Astrocyte (in vitro differentiated cells and primary cell): ENCODE measurements at places on chromosomes 7 and 10. TPM values are rescaled to one million over a fixed set of nuclear protein-coding genes. Genes with fewer than 3 reads are reported as not detected.

- DNase-seq = no peak
These were observed 163.2 kb downstream of the DKK1 start for GRCh38 chr10:52477305-52477704.

DNA sequence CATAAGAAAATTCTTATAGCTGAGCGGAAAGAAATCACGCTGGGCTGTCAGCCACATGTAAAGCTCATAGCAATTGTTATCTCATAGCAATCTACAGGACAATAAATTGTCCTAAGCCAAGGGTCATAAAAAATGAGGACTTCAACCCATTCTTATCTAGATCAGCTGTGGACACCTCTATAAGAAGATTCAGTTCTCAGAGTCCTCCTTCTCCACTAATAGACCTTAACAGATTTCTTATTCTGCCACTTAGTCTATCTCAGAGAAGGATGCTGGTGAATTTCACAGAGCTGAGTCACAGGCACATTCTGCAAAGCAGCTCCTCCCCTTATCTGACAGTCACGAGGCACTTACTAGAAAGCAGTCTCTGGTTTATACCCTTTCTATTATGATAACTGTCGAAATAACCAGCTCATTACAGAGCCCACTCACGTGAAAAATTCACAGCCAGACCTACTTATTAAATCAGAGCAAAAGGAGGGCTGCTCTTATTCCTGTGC lies 185.3 kb upstream of the PCLO start:
- DNase-seq = peak; percentile 76

The METTL27 gene
- total RNA-seq = 2.1 and 2.5 TPM in 2 replicates

DNA sequence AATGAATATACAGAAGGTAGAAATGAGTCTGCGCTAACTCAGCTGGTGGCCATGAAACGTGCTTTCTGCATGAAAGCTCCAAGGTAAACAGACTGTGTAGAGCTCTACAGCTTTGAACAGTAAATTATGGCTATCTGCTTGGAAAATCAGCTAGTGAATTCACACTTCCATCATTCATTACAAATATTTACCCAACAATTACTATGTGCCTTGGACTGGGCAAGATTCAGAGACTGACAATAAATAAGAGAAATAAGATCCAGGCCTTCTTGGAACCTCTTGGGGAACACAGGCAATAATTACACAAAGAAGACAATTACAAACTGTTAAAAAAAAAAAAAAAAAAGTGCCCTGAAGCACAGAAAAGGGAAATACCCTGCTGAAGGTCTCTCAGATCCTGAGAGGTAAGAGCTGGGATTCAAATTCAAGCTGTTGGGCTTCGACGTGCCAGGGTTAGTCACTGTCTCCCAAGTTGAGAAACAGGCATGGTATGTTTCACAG lies 15.8 kb downstream of the TSPAN12 start:
- no peak for DNase-seq

DNA sequence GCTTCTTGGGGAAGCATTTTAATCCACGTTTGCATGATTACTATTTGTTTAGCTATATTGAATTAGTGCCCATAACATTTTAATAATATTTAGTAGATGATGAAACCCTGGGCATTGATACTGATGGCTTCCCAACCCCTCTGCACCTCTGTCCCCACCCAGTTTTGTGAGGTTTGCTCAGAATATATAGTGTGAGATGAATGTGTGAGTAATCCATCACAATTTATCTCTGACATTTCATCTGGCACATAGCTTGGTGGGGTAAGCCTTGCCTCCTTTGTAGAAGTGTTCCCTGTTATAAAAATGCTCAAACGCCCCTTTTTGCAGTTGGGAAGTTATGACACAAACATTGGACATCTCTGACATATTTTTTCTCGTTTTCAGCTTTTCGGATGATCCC lies 104.2 kb downstream of the WNT2 start:
- DNase-seq = no peak

GRCh38 chr7:103396471-103396870 lies 49.0 kb downstream of the PSMC2 start:
- DNase-seq = no peak

DNA sequence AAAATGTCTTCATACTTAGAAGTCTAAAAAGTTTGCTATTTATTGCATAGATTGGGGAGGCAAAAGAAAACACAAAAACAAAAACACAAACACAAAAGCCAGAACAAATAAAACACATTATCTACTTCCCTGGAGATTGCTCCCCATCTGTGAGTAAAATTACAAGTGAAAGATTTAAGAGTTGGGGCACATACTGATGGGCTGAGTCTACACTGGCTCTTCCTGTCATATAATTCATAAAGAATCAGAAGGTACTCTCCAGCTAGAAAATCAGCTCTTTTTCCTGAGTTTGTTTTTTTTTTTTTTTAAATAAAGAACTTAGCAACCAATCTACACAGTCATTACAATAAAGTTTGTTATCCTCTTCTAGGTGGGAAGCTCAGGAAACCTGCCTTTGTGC lies 192.4 kb upstream of the LRRN3 start:
- DNase-seq = no peak

DNA sequence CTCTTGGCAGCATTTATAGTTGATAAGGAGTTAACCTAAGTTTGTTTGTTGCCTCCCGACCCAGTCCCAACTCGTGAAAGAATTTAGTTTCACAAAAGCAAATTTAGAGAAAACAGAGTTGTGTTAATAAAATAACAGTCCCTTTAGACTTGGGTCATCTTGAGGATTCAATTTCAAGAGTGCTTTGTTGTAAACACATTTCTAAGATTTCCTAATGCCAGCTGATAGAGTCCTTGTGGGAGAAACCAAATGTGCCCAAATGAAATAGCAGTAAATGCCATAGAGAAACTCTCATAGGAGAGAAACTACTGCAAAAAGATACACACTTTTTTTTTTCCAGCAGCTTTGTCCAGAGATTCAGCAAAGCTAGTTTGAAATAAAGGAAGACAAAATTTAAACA lies 211.3 kb upstream of the BMPER start:
- no peak for DNase-seq

DNA sequence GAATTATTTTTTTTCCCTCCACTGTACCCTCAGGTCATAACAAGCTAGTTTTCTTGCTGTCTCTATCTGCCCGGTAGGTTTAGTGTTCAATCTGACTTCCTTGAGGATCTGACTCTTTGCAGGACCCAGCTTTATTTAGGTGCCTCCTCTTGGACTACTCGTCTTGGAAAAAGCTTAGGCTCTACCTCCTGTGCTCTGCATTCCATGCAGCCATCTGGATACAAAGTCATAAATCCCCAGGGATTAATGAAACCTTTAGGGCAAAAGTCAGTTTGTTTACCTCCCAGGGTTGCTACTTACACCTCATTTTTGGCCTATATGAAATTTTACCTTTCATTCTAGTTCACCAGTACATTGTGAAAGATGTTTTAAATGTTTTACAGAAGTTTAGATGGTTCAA lies 8.0 kb downstream of the STAG3 start:
- no peak for DNase-seq

The EIF3B gene
- 198 and 213 TPM in 2 replicates for total RNA-seq

DNA sequence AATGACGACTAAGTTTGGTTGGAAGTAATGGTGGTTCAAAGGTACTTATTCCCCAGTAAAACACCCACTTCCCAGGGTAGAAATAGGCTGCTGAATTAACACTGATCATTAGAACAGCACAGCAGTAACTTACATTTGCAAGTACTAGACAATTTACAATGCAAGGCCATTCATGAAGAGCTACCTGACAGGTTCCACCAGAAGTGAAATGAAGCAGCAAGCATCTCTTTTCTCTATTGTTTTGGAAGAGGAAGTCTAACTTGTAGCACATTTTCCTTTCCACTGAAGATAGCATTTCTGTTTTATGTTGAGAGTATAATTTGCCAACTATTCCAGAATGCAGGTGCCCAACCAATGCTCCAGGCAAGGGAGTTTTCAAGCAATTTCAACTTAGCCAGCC lies 145.9 kb downstream of the CREB5 start:
- DNase-seq = no peak

DNA sequence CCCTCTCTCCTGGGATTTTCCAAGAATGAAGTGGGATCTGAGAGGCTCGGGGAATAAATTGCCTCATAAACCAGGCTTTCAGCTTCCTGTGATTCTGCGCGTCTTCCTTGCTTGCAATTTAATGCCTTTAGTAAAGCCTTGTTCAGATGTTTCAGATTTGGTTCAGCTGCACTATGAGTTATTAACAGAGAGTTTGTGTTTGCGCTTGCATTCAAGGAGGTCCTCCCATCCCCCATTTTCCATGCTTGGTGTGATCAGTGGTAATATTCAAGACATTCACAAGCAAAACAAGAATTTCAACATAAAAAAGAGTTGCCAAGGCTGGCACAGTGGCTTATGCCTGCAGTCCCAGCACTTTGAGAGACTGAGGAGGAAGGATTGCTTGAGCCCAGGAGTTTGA lies 1068.9 kb downstream of the TYW1 start:
- no peak for DNase-seq

DNA sequence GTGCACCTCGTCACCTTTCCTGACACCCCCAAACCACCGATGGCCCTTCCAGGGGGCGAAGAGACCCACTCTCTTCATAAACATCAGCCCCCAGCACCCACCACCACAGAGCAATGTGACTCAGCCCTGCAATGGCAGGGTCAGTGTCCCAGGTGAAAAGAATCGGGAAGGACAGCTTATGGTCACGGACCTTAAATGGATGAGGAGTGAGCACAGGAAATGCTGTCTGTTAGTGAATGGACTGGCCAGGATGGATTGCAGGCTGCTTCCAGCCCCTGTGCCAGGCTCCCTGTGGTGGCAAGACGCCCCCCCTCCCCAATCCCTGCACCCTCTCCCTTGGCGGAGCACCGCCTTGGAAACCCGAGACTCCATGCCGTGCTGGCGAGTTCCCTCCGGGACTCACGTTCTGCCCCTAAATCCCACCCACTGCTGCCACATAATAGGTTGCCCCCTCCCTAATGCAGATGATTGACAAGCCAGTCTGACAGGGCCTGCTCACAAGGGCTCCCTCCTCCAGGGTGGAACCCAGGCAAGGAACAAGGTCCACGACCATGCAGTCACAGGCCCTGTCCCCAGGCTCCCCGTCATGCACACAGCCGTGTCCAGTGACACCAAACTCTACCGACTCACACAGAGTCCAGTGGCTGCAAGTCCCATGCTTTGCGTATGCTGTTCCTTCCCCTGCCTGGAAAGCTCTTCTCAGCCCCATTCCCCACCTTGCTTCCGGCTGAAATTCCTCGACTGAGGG lies 7.3 kb downstream of the ASB13 start:
- no peak for DNase-seq

DNA sequence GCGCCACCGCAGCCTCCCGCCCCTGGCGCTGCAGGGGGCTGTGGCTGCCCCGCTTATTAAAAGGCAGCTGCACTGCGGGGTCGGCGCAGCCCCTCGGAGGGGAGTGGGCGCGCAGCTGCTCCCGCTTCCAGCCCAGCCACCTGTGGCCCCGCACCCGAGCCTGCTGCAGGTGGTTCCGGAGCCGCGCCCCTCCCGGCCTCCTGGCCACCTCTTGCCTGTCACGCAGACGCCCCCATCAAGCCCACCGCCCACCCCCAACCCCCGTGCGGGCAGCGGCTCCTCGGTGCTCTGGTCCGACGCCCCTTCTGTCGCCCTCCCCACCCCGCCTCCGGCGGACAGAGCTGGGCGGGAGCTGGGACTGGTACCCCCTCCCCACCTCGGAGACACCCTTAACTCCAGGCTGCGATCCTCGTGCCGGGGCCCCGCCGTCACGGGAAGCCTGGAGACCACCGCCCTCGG lies 549 bp downstream of the CALY start:
- no peak for DNase-seq

The CRHR2 gene
- not detected in 2 replicates for total RNA-seq

The NXPH1 gene
- 0.16 TPM in 1 of 2 replicates, not detected in the other for total RNA-seq

DNA sequence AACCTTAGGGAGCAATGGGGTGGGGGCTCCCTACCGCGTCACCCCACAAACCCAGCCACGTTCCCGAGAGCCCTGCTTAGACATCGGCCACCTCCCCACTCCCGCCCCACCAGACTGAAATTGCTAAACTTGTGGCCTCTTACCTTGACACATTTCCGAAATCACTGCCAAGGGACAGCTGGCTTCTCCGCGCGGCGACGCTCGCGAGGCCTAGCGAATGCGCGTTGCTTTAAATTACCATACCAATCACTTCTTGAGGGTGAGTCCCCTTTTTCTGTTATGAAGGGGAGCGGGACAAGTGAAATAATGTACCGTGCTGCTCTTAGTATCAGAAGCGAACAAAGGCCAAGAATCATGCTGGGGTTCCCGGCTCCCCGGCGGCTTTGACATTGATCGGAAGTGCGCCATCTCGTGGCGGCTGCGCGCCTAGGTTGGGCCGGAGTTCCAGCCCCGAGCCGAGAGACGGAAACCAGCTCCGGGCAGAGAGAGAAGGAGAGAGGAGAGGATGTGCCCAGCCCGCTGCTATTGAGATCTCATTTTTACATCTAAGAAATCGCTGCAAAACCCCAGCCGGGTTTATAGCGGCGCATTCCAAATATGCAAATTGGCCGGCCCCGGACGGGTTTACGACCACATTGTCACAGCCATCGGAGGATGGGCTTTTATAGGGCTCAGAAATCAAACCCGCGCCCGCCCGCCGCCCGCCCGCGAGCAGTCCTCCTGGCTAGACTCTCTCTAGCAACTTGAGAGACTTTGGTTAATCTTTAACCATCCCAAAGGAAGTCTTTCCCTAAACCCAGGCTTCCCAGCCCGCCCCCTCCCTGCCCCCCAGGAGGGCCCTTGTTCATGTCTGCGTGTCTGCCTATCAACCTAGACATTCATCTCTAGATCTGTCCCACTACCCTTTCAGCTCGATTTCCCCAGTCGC lies 5.3 kb downstream of the HOXA11 start:
- DNase-seq = no peak

The ADCYAP1R1 gene
- 0.05 and 0.14 TPM in 2 replicates for total RNA-seq

The CDH23 gene
- total RNA-seq = 0.17 TPM in 1 of 2 replicates, not detected in the other

DNA sequence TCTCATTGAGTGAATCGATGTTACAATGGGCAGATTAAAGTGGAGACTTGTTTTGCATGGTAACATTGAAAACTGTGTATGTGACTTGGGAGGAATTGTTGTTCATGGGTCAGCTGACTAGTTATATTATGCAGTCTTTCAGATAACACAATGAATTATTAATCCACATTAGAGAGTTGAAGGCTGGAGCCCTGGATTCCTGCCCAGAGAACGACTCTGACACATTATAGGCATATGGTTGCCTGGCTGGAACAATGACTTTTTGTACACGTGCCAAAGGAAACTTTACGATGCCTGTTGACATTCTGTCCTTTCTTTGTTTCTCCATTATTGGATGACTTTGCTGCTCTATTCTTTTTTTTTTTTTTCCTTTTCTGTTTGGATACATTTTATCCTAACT lies 52.3 kb upstream of the TMEM229A start:
- no peak for DNase-seq

DNA sequence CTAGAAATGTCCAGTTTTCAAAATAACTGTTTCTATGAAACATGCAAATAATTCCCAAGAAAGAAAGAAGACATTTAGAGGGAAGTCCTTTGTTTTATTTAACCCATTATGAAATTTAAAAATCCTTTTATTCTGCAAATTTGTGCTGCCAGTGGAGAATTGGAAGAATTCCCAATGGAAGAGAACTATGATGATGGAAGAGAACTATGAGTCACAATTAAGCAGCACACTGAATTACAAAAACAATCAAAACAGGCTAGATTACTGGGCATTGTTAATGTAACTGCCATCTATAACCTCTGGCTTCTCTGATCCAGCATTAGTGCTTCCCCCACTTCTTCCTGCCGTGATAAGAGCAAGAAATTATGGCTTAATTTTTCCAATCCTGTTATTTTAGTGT lies 126.2 kb upstream of the FEZF1 start:
- no peak for DNase-seq
